ENCODE measurements at places on chromosomes 1 and 21. TPM values are rescaled to one million over a fixed set of nuclear protein-coding genes. Genes with fewer than 3 reads are reported as not detected.

The HTR6 gene
- polyA plus RNA-seq: not detected

The SPATA45 gene
- polyA plus RNA-seq: not detected

The PALMD gene
- polyA plus RNA-seq: not detected

The NBPF10 gene
- polyA plus RNA-seq: 4.5 TPM

The PDZK1 gene
- not detected for polyA plus RNA-seq

All from B cell (primary cell).